ENCODE measurements at places on chromosomes 16 and 17.
A peak's percentile ranks its signal among the peaks of the same experiment; 100 is the strongest.

GRCh38 chr16:62732092-62732491 is 695.9 kb upstream of the CDH8 start:
- DNase-seq: no peak

- no peak for DNase-seq
These were observed 119.7 kb downstream of the SNX29 start for GRCh38 chr16:12096157-12096777.

DNA sequence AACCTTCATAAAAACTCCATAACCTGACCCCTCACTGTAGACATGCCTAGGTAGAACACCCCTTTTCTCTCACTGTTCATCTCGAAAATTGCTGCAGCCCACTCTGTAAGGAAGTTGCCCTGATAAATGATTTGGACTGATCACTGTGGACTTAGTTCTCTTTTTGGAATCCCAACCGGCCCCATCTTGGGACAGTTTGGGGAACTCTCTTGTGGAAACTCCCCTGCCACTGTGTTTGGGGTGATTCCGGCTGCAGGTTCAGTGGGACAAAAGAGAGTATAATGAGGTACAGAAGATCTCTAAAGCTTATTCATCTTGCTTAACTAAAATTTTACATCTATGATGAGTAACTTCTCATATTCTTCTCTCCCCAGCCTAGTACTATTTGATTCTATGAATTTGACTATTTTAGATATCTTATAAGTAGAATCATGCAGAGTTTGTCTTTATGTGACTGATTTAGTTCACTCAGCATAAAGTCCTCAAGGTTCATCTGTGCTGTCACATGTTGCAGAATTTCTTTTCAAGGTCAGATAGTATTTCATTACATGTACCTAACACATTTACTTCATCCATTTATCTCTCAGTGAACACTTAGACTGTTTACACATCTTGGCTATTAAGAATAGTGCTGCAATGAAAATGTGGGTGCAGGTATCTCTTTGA is 84.9 kb downstream of the ABCA8 start:
- no peak for DNase-seq

- DNase-seq: no peak
These were observed 341.2 kb upstream of the ZFHX3 start for GRCh38 chr16:73389085-73389484.

- DNase-seq: no peak
These were observed 542 bp downstream of the CBX4 start for GRCh38 chr17:79838522-79839274.

DNA sequence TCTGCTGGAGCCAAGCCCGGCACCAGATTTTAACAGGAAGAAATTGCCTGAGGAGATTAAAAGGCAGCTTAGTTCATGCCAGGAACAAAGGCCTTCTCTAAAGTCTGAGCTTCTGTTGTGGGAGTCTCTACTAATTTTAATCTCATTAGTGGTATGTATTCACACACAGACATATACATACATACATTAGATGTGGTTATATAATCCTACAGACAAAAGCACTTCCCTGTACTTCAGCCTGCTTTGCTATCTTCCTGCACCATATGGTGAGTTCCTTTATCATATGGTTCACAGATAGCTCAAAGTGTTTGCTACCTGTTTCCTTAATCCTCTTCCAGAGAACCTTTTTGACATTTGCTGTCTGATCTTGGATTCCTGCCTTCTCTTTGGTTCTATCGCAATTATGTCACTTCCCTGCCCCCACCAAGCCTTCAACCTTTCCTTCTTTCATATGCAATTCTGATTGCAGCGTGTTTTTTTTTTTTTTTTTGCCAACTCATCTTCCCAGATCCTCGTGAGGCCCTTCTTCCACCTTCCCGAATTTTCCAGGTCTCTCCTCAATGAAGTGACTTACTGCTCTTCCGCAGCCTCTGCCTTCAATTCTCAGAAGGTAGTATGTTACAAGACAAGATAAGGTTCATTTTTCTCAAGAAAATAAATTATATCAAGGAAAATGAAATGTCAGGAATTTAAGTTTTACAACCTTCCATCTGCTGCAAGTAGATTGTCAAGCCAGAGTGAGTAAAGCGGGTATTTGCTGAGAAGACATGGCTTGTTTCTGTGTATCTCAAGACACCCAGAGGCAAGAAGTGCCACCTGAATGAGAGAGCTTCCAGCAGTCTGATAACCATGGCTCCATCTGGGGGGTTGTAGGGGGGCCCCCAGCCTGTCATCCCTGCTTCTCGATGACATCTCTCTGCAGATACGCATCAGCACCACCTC is 120.2 kb upstream of the CACNG3 start:
- DNase-seq: peak; percentile 56
